Activated CD8-positive, alpha-beta memory T cell treated with anti-CD3 and anti-CD28 coated beads for 24 hours (primary cell): ENCODE measurements at places on chromosomes 7 and 10.

DNA sequence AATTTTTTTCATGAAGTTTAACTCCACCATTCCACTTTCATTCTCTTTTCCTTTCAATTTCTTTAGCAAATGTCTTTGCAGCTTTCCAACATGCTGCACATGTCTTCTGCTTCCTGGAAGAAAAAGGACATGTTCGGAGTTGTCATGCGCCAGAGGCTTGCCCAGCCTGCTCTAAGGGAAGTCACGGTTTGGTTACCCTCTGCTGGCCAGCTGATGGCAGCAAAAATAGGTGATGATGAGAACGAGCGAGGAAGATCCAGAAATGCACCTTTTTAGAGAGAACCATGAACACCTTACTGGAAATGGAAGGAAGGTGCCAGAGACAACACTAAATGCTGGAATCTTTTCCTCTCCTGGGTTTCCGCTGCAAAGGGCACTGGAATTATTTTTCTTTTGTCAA is 4.9 kb upstream of the ZSCAN21 start:
- DNase-seq = no peak

DNA sequence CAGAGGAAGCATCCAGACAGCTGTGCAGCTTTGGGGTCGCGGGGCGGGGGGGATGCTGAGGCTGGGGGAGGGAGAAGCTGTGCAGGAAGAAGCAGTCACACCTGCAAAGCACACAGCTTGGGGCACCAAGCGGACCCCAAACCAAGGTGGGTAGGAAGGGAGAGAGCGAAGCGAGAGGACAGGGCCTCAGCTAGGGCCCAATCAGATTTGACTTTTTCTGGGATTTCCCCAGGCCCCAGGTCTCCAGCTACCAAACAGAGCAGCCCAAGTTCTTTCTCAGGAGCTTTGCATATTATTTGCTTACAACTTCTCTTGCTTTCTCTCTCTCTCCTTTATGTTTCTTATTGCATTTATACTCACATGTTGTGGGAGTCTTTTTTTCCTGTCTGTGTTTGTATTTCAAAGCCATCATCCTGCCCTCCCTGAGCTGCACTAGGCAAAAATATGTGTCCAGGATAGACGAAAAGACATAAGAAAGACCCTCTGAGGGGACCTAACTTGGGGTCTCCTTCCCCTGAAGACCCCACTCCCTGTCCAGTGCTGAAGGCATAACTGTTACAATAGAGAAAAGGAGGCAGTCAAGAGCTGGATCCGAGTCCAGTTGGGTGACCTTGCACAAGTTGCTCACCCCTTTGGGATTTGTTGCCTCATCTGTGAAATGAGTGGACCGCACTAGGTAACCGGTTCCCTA is 50.6 kb upstream of the SMNDC1 start:
- DNase-seq = peak; percentile 61

GRCh38 chr7:109094-109493 is 83.3 kb upstream of the FAM20C start:
- no peak for DNase-seq

DNA sequence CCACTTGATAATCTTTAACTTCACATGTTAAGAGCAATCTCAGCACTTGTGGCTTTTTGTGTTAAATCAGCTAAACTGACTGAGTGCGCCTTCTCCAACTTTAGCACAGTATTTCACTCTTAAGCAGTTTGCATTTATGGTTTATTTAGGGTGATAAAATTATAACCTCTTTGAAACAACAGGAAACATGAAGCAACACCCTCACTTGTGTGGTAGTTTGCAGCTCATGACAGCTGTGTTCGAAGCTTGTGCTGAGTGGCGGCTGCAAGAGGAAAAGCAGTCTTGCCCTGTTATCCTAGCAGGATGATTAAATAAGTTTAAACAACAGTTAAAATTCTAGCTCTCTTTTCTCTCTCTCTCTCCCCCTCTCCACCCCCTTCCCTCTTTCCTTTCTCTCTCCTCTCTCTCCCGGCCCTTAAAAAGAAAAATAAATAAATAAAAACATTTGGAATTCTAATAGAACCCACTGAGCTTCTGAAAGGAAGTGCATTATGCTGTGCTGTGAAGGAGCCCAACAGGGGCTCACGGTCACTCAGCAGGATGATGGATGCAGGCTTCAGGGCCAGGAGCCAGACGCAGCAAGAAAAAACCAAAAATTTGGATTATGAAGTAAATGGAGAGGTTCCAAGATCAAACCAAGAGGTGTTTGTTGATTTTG is 25.2 kb downstream of the OGDH start:
- DNase-seq = no peak

GRCh38 chr7:46568420-46569132 is 647.5 kb upstream of the IGFBP3 start:
- no peak for DNase-seq

- DNase-seq = no peak
Observed at GRCh38 chr7:25868509-25868908, 283.5 kb upstream of the NFE2L3 start.
